Left lung (tissue), 14 donors: ENCODE measurements at places on chromosomes 13 and 19.

- DNase-seq, result no peak
These were observed 14.9 kb upstream of the FREM2 start for GRCh38 chr13:38671980-38672379.

- DNase-seq, result no peak
These were observed 2596.2 kb downstream of the PCDH9 start for GRCh38 chr13:64633948-64634347.

DNA sequence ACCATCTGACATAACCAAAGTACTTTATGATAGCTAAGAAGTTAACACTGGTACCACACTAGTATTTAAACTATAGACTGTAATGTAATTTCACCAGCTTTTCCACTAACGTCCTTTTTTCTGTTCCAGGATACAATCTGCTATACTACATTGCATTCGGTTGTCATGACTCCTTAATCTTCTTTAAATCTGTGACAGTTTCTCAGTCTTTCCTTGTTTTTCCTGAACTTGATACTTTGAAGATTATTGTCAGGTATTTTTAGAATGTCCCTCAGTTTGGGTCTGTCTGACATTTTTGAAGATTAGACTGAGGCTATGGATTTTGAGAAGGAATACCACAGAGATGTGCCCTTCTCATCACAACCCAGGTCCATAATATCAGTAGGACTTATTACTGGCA is 36.6 kb downstream of the NUFIP1 start:
- no peak for DNase-seq

DNA sequence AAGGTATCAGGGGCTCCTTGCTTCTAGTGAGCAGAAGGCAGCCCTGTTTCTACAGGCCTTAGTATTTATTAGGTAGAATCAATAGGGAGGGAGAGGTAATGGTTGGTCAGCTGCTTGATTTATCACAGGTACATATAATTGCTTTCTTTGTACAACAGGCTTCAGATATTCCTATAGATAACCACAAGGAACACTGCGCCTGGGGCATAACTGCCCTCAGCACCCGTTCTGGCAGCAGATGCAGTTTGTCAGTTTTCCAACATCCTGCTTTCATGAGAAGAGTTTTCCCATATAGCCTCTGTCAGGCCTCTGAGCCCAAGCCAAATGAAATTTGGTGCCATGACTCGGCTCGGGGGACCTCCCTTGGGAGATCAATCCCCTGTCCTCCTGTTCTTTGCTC is 12.4 kb upstream of the ZNF486 start:
- no peak for DNase-seq

- peak; percentile 91 for DNase-seq
These were observed 1.9 kb downstream of the CNN2 start for GRCh38 chr19:1028062-1028926.

GRCh38 chr13:32851083-32852069 is 164.8 kb upstream of the KL start:
- DNase-seq, result no peak

- peak; percentile 49 for DNase-seq
These were observed 3.7 kb downstream of the KASH5 start for GRCh38 chr19:49391581-49392399.

GRCh38 chr13:85379433-85379832 is 419.8 kb downstream of the SLITRK6 start:
- DNase-seq, result no peak

DNA sequence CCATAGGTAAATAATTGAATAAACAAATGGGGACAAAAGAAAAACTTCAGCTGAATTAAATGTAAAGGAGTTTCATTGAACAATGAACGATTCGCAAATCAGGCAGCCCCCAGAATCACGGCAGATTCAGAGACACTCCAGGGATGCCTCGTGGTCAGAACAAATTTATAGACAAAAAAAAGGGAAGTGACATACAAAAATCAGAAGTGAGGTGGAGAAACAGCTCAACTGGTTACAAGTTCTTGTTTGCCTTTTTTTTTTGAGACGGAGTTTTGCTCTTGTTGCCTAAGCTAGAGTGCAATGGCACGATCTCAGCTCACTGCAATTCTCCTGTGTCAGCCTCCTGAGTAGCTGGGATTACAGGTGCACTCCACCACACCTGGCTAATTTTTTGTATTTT is 5.7 kb downstream of the ZNF566 start:
- no peak for DNase-seq

GRCh38 chr19:29530540-29531457 is 5.0 kb downstream of the VSTM2B start:
- no peak for DNase-seq

DNA sequence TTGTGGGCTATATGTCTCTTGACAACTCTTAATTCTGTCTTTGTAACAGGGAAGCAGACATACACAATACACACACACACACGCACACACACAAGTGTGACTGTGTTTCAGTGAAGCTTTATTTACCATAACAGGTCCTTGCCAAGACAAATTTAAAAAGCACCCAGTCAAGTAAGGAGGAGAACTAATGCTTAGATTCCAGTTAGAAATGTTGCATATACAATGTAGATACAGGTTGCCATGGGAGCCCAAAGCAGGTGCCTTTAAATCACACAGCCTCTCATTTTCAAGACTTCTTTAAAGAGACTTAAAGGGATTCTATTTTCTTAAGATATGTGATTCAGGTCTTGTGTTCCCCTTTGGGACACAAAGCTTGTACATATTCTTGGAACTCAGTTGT is 1551.9 kb downstream of the EFNB2 start:
- no peak for DNase-seq

DNA sequence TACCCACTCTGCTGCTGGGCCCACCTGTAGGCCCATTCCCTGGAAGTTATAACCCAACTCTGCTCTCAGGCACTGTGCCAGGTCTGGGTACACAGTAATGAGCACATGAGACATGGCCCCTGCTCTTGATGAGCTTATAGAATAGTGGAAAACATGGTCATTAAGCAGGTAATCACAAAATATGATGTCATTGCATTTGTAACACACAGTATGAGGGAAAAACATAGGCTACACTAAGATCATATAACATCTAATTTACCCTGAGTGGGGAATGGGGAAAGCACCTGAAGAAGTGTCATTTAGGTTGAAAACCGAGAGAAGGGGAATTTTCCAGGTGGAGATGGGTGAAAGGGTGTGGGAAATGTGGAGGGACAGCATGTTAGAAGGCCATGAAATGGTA is 3.9 kb upstream of the CNMD start:
- no peak for DNase-seq

DNA sequence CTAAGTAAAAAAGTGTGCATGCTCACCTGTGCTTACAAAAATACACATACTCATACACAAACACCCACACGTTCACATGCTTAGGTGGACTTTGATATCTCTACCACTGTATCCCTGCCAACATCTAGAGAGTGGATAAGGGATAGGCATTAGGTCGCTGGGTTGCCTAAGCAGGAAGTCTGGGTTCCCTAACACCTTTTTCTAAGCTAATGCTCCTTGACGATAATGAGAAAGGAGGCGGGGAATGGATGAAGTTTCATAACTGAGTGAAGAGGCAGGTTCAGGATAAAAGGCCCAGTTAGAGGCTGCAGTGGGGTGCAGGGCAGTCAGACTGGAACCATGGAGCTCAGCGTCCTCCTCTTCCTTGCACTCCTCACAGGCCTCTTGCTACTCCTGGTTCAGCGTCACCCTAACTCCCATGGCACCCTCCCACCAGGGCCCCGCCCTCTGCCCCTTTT is 41.9 kb upstream of the CYP2A7 start:
- peak; percentile 62 for DNase-seq
